ENCODE measurements at places on chromosomes 11 and 22.

- no peak for DNase-seq
These were observed 1422.4 kb downstream of the LRRC4C start for GRCh38 chr11:40037005-40037404.

DNA sequence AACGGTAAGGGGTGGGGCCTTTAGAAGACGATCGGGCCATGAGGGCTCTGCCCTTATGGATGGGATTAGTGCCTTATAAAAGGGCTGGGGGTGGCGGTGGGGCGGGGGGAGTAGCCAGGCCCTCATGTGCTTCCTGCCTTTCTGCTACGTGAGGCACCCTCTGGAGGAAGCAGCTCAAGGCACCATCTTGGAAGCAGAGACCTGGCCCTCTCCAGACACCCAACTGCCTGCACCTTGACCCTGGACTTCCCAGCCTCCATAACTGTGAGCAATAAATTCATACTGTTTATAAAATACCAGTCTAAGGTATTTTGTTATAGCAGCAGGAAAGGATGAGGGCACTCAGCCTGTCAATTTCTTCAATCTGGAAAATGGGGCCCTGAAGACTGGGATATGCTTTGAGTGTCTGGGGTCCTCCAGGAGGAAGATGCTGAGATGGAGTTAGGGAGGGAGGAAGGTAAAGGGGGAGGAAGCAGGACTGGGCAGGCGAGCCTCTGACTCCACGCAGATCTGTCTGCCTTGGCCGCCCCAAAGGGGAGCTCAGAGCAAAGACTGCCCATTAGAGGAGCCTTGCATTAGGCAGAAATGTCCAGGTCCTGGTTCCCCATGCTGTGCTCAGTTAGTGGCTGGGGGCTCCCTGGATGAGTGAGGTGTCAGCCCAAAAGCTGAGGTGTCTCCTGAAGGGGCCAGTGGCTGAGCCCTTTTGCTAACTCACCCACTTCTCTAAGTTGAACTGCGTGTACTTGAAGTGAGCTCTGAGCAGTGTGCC is 5.3 kb downstream of the CABP2 start:
- no peak for DNase-seq

GRCh38 chr22:28351476-28351875 is 328.2 kb downstream of the TTC28 start:
- DNase-seq: no peak

DNA sequence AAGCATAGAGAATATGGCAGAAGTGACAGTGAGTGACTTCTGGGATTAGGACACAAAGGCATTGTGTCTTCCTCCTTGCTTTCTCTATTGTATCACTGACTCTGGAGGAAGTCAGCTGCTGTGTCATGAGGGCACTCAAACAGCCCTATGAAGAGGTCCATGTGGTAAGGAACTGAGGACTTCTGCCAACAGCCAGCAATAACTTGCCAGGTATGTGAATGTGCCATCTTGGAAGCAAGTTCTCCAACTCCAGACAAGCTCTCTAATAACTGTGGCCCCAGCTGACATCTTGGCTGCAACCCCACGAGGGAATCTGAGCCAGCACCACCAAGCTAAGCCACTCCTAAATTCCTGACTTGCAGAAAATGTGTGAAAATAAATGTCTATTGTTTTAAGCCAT is 83.6 kb upstream of the ZBED5 start:
- DNase-seq: no peak

GRCh38 chr11:77191823-77192495 is 63.9 kb downstream of the MYO7A start:
- peak; percentile 46 for DNase-seq

GRCh38 chr11:66782726-66783125 is 53.7 kb upstream of the SPTBN2 start:
- no peak for DNase-seq

DNA sequence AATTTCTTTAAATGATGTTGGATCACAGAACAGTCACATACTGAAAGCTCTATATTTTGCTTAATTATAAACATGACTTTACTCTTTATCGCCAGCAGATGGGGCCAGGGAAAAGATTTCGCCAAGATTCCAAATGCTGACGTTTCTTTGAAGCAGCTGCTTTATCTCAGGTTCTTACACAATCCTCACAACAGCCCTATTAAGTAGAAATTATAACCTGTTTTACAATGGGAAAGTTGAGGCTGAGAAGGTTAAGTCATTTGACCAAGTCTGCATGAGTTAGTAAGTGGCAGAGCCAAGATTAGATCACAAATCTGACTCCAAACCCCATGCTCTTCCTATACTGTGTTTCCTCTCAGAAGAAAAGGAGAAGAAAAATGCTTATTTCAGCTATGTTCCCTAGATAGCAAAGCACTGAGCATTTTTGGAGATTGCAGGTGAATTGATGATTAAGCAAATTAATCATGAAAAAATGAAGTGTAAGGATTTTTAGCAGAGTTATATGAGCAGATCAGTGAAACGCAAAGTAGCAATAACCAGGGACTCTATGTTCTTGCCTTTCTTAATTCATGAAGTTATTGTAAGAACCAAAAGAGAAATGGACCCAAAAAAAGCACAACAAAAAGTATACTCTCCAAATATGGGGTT is 79.0 kb downstream of the AASDHPPT start:
- no peak for DNase-seq

DNA sequence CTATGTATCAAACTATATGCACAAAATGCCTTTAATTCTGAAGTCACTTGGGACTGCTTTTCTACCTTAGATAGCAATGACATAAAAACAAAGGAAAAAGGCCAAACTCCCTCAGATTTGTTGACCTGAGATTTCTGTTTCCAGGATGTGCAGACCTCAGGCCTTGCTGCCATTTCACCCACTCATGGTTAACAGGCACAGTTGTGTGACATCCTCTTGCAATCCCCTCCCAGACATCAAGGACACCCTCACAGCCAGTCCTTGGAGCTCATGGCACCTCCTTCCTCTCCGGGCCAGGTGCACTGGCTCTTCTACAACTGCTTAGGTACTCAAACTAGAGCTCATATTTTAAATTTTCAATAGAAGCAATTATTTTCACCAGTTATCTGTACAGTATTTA is 37.3 kb downstream of the SERPIND1 start:
- DNase-seq: no peak

DNA sequence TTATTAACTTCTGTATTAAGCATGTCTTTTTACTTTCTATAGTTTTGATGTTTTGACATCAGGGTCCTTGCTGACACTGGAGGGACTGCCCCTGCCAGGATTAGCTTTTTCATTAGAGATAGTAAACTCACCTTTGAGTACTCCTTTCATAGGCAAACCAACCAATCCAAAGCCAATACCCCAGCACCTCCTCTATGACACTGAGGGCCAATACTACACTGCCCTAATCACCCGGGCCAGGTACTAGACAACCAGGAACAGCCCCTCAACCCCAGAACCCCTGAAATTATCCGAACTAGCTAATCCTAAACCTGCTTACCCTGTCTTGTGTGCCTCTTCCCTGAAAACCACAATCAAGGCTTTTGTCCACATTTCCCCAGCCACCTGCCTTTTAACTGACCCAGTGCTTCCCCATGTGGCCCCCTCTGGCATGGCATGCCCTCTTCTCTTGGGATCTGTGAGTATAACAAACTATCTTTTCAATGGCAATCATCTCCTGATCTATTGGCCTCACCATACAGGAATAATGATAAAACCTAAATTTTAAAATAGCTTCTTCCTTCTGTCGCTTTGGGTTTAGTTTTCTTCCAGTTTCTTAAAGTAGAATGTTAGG is 31.2 kb downstream of the RAB6A start:
- DNase-seq: no peak

GRCh38 chr11:110159476-110159875 is 66.3 kb downstream of the ZC3H12C start:
- no peak for DNase-seq

GRCh38 chr22:36528341-36528740 is 625 bp downstream of the EIF3D start:
- DNase-seq: no peak

GRCh38 chr11:43943372-43943930 is 1.0 kb downstream of the C11orf96 start:
- no peak for DNase-seq

- DNase-seq: no peak
These were observed 9.9 kb upstream of the CASP12 start for GRCh38 chr11:104908186-104908531.

All from CD4-positive, alpha-beta T cell treated with Interleukin-17A for 1 hour (primary cell).